ENCODE measurements at places on chromosomes 3 and 15.

DNA sequence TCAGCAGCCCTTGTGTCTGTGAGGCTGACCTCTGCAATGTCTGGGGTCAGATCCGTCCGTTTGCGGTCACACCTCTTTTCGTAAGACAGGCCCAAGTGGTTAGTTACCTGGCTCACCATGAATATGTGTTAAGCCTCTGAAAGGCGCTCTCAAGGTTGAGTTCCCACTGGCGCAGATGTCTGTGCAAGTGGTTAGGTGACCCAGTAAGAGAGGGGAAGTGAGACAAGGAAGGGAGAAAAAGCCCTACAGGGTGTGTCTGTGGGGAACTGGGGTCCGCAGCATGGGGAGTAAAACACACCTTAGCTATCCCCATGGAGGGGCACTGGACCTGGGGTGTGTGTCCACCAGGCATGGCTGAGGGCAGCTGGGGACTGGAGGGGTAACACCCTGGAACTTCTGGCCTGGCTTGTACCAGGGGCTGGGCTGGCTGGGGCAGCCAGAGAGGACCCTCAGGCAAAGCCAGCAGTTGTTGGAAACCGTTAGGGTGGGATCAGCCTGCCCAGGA, 391.6 kb upstream of the PROK2 start:
- DNase-seq: no peak

DNA sequence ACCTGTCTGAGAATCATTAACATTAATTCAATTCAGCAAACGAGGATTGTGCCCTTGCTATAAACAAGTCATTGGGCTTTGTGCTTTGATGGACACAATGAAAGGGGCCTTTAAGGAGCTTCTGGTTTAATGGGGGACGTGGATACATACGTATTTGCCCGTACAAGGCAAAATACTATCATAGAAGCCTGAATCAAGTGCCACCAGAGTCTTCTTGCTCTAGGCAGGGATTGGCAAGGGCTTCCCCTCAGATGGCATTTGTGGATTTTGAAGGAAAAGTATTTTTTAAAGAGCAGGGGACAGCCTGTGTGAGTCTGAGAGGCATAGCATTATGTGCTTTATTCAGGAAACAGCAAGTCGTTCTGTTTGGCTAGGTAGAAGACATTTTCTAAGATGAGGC, 83.7 kb upstream of the NEDD4 start:
- DNase-seq: no peak

DNA sequence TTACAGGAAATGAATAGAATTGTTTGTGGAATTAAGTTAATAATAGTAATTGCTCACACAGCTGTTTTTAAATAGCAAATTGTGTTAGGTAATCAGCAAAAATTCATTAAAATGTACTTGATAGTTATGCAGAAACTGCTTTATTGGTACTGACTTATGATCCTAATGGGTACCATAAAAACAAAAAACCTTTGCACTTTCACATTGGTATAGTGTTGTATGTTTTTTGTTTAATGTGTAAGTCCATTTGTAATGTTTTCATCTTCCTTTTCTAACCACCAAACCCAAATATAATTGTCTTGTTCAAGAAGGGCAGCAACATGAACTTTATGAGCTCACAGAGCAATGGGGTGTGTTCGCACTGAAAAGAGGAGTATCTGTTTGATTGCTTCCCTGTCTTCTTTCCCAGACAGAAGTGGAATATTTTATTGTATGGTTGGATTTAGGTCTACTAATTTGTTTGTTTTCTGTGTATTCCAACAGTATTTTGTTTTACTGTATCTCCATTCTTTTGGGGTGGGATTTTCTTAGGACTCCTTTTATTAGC, 135.8 kb downstream of the TCF12 start:
- DNase-seq: no peak

- no peak for DNase-seq
These were observed 31.1 kb upstream of the DYNC1LI1 start for GRCh38 chr3:32601722-32602121.

- DNase-seq: no peak
These were observed 17.8 kb upstream of the ABHD2 start for GRCh38 chr15:89070197-89071124.

DNA sequence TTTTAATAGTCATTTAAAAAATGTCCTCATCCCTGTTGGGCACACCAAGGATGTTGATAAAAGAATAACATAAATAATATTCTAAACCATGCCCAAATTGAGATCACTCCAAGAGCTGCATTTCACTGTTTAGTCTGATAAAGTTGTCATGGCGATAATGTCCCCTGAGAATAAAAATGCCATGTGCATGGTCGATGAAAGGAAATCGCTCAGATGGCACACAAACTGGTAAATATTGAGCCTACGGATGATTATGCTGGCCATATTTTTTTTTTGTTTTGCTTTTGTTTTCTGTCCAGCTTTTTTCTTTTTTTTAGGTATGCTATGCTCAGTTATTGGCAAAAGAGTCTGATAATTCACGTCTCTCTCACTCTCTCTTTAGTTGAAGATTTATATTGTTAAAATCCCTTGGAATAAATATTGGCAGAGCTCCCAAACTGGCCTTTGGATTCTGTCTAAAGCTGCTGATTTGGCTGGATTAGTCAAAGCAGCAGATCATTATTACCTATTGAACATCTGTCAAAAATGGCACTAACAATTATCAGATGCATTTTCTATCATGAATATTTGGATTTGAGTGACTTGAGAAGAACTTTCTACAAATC, 643.8 kb downstream of the SQOR start:
- no peak for DNase-seq

DNA sequence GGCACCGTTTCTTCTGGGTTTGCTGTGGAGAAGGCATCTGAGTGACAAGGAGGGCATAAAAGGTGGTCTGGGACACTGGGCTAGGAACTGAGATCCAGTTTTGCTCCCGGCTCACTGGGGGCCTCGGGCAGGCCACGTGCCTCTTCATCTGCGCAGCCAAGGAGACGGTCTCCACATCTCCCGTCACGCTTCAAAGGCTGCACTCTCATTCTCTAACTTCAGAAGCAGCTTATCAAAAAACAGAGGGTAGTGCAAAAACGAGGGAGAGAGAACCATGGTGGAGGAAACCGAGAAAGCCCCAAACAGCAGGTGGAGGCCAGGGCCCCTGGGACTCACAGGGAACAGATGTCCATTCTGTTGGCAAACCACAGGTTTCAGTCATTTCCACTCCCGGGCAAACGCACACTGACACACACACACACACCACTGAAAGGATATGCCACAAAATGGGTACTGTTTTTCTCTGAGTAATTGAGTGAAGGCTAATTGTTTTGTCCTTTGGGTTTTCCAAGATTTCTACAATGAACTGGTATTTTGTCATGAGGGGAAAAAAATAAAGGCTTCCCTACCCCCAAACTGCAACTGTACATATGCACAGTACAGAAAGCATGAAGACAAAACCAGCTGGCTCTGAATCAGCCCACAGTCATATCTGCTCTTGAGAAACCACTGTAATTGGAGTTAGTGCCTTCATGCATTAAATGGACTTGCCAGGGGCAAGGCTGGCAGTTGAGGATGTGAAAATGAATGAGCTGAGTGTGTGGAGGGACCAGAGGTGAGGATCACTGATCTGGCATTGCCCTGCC, 71.9 kb downstream of the MGLL start:
- DNase-seq: no peak

GRCh38 chr15:32029862-32030781, at the start of gene CHRNA7:
Gene CHRNA7 (plus strand): TSS chr15:32030515. CDS start chr15:32030595, 80 bp downstream.
- DNase-seq: no peak

DNA sequence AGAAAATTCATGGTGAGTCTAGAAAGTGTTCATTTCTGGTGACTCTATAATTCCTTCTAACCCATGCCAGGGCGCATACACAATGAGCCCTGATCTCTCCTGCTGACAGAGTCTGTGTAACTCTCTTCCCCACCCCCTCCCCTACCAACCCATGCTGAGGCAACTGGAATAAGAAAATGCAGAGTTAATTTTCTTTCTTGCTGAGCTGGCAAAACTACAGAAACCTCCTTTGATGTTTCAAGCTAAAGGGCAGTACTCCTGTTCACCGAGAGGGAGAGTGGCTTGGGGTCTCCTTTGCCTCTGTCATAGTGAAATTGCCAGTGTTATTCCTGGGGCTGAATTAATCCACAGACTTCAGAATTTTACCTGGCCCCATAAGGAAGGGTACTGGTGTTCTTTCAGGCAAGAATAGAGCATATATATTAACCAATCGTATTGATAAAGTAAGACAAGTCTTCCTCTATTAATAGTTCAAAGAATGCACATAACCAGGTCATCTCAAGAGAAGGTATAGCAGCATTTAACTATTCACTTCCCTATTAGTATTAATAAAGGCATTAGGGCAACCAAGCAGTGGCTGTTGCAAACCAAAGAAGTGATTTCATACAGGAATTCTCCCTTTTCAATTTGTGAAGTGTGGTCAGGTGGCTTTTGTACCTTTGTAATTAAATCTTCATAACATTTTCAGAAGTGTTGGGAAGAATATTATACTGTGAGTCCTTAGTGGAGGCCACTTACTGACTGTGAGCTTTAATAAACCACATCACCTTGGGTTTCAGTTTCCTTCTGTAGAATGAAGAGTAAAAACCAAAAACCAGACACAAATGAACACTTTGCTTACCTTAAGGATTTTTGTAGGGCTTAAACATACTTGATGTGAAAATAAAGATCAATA, 4.1 kb downstream of the GAP43 start:
- no peak for DNase-seq

DNA sequence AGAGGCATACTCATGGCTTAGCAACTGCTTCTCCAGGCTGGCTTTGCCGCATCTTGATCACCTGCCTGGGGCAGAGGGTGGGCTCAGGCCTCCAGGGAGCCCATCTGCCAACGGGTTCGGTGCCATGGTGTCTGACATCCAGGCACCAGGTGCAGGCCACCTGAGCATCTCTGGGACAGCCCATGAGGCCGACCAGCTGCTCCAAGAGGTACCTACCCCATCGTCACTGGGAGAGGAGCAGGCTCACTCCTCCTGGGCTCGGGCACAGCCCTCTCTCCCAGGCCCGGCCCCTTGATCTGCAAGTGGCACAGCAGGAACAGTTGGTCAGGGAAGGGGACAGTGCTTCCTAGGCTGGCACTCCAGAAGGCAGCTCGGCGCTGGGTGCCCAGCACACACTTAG, 21.9 kb downstream of the TPRA1 start:
- DNase-seq: no peak

- DNase-seq: no peak
These were observed 339.9 kb upstream of the TGFBR2 start for GRCh38 chr3:30266524-30266923.

DNA sequence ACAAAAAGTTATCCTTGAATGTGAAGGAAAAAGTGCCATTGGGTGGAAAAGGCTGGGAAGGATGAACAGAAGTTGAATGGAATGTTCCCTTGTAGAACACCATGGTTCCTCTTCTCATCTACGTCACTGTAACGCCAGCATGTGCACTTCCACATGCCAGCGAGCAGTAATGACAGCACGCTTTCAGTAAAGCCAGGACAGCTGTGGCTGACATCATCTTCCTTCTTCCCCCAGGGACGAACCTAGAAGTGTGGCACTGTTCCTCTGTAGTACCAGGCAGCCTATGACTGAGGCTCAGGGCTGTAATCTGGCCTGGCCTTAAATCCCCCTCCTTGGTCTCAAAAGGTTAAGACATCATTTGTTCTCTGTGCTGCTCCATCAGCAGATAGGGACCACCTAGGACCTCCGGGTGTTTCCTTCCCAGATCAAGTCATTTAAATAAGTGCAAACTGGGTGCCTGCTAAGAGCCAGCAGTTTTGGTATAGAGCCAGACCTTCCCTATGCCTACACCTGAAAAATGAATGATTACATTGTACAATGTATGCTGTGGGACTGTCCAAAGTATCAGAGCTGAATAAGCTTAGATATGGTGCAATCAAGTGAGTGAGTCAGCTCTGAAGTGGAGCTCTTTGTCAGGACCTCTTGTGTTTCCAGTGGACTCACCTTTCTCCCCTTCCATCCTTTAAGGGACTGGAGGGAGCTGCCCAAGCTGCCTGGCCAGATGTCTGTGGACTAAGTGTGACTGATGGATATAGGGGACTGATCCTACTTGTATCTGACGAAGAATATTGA, 5.6 kb upstream of the SRPRB start:
- no peak for DNase-seq

- no peak for DNase-seq
These were observed 55.9 kb upstream of the LARS2 start for GRCh38 chr3:45332493-45332892.

- no peak for DNase-seq
These were observed 260.0 kb upstream of the THBS1 start for GRCh38 chr15:39320886-39321285.

GRCh38 chr3:50271314-50271936, 2.5 kb downstream of the SEMA3B start:
- no peak for DNase-seq

- no peak for DNase-seq
These were observed 47.0 kb downstream of the ZNF609 start for GRCh38 chr15:64507293-64507802.

DNA sequence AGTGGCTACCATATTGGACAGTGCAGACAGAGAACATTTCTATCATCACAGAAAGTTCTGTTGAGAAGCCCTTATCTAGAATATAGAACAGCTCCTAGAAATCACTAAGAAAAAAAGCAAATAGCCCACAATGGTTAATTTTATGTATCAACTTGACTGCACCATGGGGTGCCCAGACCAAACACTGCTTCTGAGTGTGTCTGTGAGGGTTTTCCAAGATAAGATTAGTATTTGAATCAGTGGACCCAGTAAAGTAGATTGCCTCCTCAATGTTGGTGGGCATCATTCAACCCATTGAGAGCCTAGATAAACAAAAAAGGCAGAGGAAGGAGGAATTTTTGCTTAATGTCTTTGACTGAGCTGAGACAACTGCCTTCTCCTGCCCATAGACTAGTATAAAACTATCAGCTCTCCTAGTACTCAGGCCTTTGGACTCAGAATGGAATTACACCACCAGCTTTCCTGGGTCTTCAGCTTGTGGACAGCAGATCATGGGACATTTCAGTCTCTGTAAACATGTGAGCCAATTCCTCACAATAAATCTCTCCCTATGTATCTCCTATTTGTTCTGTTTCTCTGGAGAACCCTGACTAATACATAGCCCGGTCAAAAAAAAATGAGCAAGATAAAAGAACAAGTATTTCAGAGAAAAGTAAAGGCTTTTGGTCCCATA, 55.9 kb upstream of the OXTR start:
- DNase-seq: no peak

GRCh38 chr15:34436126-34436955, 1.3 kb downstream of the GOLGA8A start:
- no peak for DNase-seq

- DNase-seq: no peak
These were observed 526.4 kb upstream of the DPPA4 start for GRCh38 chr3:109863701-109864100.

DNA sequence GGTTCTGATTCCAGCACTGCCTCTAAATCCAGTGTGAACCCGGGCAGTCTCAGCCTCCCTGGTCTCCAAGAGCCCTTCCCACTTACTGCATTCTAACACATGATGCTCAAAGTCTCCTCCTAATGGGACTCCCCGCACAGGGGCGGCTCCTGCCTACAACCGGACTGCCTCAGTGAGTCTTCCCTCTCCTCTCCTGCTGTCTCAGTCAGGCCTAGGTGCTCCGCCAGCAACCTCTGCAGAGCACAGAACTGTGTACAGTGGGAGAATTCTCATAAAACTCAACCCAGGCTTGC, 28.9 kb downstream of the TBC1D2B start:
- DNase-seq: no peak
